ENCODE measurements at places on chromosomes 1 and 21.
A peak's percentile ranks its signal among the peaks of the same experiment; 100 is the strongest.

GRCh38 chr1:45785583-45785982 is 17.8 kb upstream of the MAST2 start:
- no peak for DNase-seq

GRCh38 chr1:41740630-41741239 is 178.0 kb downstream of the HIVEP3 start:
- DNase-seq, result no peak

DNA sequence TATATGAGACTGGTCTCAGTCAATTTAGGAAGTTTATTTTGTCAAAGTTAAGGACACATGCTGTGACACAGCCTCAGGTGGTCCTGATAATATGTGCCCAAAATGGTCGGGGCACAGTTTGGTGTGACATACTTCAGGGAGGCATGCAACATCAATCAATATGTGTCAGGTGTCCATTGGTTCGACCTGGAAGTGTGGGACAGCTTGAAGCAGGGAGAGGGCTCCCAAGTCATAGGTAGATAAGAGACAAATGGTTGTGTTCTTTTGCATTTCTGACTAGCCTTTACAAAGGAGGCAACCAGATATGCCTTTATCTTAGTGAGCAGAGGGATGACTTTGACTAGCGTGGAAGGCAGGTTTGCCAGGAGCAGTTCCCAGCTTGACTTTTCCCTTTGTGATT is 4.5 kb upstream of the ERVH48-1 start:
- DNase-seq, result no peak

GRCh38 chr1:210684466-210685294 is 356.0 kb downstream of the HHAT start:
- no peak for DNase-seq

DNA sequence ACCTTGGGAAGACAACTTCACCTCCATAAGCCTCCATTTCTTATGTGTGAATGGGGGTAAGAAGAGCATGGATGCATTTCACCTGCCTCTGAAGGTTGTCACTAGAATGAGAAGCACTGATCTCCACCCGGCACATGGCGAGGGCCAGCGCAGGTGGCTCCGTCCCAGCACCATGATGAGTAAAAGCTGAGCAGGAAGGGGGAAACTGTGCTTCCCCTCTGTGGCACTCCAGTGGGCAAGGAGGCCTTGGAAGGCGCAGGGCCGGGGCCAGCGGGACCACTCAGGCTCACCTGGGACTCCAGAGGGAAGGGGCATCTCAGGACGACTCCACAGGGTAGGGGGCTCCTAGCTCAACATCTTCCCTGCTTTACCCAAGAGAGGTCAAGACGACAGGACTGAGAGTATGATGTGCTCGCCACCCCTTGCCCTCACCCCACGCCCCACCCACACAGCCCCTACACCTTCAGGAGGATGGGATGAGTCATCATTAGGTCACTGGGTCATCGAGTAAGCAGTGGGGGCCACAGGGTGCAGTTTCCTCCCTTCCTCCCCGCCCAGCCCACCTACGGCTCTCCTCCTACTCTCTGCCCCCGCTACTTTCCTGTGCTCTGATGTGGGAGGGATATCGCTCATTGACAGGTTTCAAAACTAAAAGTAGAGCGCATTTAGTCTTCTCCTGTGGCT is 112.1 kb downstream of the HIVEP3 start:
- DNase-seq, result no peak

DNA sequence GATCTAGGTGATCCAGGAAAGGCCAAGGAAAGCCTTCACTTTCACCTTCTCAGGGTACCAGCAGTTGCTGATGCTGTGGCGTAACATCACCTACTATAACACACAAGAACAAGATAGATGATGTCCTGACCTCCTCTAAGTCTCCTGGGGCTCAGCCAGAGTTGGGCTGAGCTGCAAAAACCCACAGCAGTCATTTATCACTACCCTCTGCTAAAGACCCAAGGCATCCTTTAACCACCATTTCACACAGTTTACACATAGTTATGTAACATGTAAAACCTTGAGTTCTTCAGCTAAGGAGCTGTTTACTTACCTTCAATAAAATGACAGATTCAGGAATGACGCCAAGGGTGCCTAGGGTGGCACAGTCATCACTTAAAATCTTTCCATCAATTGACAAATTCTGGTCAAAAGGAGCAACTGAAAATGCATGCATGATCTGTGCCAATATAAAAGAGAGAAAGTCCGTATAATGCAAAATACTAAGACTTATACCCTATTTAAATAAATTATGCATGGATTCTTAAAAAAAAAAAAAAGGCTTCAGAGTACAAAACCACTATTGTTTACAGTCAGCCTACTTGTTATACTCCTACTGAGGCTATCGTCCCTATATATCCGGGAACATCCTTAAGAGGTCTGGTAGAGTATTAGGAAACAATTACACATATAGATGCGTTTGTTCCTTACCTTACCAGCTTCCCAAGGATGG is 20.7 kb upstream of the RAP1GAP start:
- DNase-seq, result no peak

- DNase-seq, result peak; percentile 85
These were observed 369.7 kb downstream of the RRAGC start for GRCh38 chr1:38489844-38490270.

- no peak for DNase-seq
These were observed 38.5 kb downstream of the COQ8A start for GRCh38 chr1:226978432-226979114.

DNA sequence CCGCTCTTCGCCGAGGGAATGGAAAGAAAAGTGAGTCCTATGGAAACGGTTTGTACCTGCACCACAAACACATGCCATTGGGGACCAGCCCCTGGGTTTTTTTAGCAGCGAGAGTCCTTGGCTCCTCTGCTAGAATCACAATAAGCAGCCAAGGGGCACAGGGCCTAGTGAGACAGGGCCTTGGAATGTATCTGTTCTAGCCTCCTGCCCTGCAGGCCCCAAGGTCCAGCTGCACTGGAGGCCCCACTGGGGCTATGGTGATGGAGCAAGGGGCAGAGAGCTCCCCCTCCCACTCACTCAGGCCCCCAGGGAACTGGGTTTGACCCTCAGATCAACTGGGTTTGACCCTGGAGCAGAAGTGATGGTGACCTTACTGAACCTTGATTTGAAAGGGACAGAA is 14.4 kb downstream of the SHISA4 start:
- DNase-seq, result no peak

GRCh38 chr1:84959294-84959693 is 37.6 kb downstream of the MCOLN2 start:
- DNase-seq, result no peak

DNA sequence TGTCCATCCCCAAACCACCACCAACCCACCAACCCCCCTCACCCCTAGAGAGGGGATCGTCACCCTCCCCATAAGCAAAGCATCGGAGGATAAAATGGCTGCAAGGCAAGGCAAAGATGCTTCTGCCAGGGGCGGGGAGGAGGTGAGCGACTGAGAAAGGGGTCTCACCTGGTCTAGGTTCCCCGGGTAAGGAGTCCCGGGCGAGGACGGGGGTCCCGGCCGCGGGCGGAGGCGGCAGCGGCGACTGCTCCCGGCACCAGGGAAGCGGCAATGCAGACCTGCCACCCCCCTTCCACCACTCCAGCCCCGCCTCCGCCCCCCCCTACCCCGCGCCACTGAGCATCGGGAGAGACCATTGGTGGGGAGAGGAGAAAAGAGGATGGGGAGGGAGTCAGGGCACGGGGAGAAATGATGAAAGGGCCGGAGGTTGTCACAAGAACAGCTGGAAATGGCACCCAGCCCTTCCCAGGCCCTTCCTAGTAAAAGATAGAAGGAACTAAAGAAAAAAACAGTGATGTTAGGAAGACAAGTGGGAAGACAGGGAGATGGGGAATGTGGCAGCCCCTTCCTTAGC is at the start of gene SV2A:
SV2A (minus strand) TSS at position 274 of the 574 bp plus-strand sequence. CDS start 4,004 bp downstream, outside the sequence.
- DNase-seq, result peak; percentile 81

- no peak for DNase-seq
These were observed 28.3 kb upstream of the IFI44L start for GRCh38 chr1:78591971-78592370.

DNA sequence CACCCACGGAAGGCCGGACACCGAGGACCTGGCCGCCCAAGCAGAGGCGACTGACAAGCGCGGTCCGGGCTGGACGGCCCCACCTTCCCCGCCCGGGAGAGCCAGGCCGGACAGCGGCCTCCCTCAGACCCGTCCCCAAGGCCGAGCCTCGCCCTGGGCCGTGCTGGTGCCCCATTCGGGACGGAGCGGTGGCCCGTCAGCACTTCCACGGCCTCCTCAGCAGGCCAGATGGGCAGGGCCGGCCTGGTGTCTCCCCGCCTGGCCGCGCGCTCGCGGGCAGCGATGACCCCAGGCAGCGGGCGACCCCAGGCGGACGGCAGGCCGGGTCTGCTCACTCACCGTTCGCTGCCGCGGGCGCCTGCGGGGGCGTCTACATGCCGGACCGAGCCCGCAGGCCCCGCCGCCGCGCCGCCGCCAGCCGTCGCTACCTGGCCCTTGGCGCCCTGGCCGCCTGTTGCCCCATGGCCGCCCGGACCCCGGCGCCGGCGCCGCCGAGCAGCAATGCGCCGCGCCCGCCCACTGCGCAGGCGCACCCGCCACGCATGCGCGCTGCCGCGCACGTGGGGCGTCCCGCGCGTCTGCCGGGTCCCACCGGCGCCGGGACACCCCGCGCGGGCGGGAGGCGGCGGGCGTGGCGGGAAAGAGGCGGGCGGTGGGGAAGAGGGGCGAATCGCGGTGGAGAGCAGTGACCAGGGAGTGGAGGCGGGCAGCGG is at the start of gene NADK:
NADK (minus strand) TSS at position 521 of the 713 bp plus-strand sequence. CDS start 13,064 bp downstream, outside the sequence.
- peak; percentile 83 for DNase-seq

DNA sequence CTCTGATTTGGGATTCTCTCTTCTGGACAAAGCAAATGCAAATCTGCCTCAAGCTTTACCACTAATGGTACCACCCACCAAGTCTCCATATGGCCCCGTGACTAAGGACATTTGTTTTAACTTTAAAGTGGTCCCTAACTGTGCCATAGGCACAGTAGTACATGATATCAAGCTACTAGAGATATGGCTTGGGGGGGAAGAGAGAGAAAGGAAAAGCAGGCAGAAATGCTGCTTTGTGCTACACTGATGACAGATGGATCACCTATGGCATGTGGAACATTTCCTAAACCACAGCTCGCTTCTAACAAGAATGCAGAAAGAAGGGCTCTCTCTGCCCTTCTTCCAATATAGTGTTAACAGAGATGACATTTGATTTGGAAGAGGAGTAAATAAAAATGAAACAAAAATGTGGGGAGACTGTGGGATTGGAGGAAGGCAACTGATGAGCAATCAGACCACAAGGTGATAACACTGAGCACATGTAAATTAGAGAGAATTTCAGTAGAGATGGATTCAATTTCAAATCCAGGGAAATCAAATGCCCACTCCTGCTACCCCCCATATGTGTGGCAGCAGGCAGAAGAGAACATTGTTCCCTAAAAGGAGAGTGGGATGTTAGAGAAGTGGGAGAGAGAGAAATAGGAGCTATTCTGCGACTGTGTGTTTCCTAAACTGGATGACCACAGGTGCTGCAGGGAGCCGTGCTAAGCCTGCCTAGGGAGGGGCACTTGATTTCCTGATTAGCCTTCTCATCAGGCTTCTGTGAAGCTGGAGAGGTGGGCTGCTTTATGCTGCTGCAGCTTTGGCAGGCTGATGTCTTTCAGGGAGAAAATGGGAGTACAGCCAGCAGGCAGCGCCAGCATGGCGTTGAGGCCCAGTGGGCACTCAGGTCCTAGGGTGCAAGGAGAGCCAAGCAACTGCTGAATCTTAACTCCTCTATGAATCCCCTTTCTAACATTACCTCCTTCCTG is 75.3 kb downstream of the ZNF648 start:
- DNase-seq, result no peak

DNA sequence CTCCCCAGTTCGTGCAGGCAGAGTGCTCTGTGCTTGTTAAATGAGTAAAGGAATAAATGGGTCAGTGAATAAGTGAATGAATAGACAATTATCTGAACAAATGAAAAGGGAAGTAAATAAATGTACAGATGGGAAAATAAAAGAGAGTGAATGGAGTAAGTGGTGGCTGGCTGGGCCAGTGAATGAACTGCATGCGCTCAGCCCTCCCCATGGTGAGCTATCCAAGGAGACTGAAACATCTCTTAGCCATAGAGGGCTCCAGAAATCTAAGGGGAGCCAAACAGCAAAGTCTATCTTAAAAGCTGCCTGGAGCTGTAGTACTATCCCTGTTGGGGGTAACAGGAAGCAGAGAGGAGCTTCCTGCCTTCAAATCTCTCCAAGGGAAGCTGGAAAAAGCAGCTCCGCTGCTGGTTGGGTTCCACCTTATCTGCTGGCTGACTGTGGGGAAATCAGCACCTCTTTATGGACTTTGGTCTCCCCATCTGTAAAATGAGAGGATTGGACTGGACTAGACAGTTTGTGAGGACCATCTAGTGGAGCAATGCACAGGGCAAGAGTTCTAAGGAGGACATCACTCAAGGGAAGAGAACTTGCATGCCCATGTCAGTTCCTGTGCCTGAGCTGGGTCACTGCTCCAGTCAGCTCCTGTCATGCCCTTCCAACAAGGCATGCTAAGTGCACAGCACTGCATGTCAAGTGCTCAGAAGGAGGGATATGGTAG is 77.9 kb downstream of the TRABD2B start:
- DNase-seq, result no peak

- DNase-seq, result no peak
These were observed 125.1 kb downstream of the MRPS6 start for GRCh38 chr21:34198231-34199120.

DNA sequence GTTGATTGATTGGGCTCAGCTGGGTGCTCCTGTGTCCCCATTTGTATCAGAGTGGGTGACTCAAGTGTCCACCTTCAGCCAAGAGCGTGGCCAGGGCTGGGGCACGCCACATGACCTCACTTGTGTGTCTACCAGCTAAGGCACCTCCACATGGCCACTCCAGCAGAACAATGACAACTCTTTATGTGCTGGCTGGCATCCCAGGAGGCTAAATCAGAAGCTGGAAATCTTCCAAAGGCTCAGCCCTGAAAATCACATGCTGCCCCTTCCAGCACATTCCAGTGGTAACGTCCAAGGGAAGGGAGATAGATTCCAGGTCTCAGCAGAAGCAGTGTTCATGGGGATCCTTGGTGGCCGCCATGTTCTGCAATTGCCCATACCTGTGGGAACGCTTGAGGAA is 585.5 kb downstream of the AJAP1 start:
- no peak for DNase-seq

DNA sequence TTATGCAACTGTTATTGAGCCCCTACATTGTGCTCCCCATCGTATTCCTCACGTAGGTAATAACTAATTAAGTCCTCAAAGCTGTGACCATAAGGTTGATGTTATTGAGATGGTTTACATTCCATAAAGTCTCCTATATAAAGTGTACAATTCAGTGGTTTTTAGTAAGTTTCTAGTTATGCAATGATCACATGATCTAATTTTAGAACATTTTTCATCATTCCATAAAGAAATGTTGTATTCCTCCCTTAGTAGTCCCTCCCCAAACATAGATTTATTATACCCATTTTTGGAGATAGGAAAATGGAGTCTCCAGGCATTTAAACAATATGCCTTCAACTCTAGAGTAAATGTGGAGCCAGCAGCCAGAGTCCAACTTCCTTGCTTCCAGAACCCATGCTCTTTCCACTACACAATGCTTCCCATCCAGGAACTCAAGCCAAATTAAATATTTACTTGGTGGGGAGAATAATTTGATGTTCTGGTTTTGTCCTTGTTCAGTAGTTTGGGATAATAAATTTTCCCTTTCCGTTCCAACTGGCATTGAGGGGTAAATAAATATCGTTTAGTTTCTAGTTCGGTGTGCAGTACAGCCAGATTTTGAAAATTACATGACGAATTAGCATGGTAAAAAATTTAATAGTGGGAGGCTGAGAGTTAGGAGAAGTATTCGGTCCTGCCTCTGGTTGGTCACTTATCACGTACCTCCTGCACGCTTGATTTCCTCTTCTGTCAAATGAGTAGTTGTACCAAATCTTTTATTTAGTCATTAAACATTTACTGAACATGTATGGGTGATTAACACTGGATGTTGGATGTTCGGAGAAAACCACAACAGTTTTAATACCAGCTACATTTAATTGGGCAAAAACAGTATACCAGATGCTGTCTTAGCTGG is 66.3 kb downstream of the CACHD1 start:
- no peak for DNase-seq
